DND-41 (cell line): ENCODE measurements at places on chromosomes 5 and 9.

DNA sequence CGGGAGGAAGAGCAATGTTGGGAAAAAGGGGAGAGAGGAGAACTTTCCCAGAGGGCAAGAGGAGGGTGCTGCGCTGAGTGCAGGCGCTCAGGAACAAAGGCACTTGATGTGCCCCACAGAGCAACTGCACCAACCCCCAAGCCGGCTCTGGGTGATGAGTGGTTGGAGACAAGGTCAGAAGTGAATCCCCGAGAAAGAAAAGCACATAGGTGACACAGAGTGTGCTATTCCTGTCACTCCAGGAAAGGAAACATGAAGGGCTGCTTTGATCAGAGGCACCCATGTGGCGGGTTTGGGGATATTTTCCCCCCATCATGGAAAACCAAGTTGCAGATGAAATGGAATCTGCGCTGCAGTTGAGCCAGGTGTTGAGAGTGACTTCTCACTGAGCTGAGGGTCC is 20.7 kb upstream of the SLC25A48 start:
- no peak for DNase-seq

- no peak for DNase-seq
Measured at GRCh38 chr9:125993466-125993865, 246.3 kb downstream of the PBX3 start.

- DNase-seq, result no peak
Measured at GRCh38 chr9:567128-567746, 274.3 kb upstream of the DMRT1 start.

- no peak for DNase-seq
Measured at GRCh38 chr5:82570-82969, 9.4 kb upstream of the PLEKHG4B start.

DNA sequence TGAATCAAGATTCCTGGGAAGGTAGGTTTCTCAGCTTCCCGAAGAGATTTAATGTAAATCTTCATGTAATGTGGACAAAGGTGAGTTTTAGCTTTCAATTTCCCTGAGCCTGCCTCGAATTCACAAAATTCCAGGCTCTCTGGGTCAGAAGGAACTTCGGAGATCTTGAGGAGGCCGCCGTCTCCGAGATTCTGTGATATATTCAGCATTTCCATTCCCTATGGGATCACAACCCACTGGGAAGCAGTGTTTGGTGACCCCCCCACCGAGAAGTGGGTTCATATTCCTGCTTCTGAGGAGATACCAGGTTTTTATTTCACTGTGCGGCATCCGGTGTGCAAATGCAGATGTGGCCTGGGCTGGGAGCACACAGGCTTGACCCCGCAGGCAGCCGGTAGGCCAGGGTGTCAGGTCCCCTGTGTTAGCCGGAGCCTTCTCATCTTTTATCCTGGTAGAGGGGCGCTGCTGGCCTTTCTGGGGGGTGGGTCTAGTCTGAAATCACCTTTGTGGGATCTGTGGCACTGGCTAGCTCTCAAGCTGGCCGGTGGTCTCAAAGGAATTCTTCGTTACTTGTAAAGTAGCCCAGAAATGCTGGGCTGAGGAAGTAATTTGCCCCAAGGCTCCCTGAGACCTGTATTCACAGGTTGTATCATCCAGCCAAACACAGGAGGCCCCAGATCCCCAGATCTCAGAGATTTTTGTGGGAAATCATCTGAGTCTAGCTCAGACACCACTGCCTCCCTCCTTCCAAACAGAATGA is 1.4 kb downstream of the PLEKHG4B start:
- no peak for DNase-seq

DNA sequence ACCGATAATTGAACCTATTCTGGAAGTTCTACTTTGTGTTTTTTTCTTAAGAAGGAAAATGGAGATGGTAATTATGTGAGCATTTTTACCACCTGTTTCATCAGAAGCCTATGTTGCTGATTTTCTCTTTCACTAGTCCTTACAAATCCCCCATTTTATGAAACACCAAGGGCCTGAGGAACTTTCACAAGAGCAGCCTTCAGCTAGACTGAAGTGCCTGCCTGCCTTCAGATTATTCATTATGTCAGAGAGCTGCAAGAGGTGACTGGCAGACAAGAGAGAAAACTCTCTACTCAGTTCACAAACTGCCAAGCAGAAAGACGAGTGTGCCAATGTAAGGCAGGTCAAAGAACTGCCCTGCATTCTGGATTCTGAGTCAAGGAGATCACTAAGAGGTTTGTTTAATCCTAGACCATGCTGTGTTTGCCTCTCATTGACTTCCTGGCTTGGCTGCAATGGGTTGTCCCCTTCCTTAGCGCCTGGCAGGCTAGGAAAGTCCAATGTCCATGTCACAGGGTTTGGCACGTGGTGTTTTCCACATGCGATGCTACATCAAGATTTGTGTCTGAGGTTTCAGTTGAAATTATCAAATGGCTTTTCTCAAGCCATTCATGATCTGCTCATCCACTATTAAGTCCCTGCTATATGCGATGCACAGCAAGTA is 143.3 kb downstream of the CDC42SE2 start:
- DNase-seq, result no peak

- no peak for DNase-seq
Measured at GRCh38 chr5:97854871-97855762, 672.1 kb upstream of the RIOK2 start.

DNA sequence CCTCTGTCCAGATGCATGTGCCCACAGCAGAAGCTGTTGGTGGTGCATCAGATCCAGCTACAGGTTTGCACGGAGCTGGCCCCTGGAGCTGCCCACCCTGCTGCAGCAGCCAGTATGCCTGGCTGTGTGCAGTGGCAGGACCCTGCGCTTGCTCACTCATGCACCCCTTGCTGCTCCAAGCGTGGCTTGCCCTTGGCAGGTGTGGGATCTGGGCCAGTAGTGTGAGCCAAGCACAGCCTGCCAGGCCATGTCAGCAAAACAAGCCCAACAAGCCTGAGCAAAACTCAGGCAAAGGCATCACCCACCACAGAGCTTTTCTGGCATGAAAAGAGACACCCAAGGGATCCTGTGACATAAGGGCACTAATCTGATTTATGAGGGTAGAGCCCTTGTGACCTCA is 18.3 kb upstream of the ECPAS start:
- DNase-seq, result no peak

GRCh38 chr5:62606878-62607277 is 28.3 kb downstream of the LRRC70 start:
- no peak for DNase-seq

- DNase-seq, result no peak
Measured at GRCh38 chr5:85671223-85671970, 946.3 kb upstream of the COX7C start.

DNA sequence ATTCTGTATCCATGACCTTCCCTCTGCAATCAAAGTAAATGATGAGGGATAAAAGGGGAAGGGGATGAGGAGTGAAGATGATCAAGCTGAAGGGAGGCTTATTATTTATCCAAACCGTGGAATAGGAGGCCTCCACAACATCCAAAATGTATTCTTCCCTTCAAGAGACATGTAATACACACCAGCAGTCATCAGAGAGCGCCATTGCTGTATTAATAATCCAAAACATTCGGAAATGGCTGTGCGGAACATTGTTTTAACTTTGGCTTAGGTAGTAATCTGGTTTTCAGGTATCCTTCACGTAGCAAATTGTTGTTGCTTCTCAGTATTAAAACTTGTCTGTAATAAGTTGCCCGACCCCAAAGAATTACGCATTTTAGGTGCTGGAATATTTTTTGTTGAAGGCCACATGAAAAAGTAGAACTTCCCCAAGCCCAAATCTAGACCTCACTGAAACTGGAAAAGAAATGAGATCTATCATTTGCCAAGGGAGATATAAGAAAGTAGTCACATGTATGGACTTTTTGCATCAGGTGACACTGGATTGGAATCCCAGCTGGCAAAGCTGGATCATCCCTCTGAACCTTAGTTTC is 2.6 kb upstream of the BOD1 start:
- no peak for DNase-seq

DNA sequence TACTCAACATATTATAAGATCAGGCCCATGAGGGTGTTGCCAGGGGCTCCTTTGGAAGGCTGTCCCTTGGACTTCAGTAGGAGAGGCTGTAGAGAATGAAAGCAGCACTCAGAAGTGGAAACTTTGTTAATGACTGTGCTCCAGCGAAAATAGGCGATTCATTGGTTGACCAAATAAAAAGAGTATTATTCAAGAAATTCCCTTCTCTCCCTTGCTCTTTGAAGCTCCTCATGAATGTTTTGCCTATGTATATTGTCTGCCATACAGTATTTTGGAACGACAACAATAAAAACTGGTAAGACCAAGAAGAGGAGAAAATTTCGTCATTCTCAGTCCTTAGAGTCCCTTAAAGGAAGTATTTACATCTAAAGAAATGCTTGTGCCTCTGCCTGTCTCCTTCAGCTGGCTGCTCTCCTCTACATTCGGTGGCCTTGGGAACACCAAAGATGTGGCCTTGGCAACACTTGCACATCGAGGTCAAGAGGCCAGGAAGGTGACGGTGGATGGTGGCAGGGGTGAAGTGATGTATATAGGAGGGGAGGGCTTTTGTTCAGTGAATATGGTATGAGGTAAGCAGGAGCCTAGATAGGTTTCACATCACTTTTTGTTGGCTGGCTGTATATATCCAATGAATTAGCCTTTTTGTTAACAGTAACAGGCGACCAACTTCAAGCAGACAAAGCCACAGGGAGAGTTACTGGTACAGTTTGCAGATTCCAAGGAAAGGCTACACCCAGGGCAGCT is 95.0 kb upstream of the ACTBL2 start:
- DNase-seq, result no peak

DNA sequence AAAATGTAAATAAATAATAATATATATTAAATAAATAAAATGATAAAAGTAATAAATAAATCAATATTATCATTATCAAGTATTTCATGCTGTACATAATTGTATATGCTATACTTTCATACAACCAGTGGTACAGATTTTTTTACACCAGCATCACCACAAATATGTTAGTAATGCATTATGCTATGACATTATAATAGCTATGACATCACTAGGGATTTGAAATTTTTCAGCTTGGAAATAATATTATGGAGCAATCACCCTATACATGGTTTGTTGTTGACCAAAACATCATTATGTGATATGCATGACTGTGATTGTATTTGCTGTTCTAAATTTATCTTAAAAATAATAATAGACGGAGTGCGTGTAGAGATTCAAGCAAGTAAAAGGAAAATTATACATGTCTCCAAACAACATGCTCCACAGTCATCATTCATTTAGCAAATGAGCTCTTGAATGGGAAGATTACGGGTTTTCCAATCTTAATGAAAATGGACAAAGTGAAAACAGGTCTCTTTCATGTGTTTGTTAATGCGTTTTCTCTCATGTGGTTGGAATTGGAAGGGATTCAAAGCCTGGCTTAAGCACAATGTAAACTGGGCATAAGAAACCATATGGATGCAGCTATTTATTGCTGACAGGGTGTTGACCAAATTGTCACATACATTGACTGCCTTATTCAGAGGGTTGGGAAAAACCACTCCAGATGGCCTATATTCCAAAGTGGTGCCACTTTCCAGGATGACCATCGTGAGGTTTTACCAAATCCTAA is 643.0 kb upstream of the RGMB start:
- no peak for DNase-seq

DNA sequence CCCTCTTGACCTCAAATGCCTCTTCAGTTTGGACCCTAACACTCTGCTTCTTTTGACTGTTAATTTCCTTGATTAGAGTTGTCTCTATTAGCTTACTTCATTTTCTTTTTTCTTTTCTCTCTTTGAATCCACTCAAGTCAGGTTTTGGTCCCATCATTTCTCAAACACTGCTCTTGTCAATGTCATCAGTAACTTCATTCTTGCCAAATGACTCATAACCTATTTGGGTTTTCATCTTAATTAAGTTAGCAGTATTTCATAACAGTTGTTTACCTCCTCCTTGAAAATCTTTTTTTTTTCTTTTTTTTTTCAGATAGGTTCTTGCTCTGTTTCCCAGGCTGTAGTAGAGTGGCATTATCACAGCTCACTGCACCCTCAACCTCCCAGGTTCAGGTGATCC is 119.6 kb downstream of the PARP8 start:
- DNase-seq, result no peak

- no peak for DNase-seq
Measured at GRCh38 chr5:6088706-6089105, 289.6 kb downstream of the MED10 start.

- DNase-seq, result no peak
Measured at GRCh38 chr9:71096421-71097108, 24.9 kb downstream of the TRPM3 start.

DNA sequence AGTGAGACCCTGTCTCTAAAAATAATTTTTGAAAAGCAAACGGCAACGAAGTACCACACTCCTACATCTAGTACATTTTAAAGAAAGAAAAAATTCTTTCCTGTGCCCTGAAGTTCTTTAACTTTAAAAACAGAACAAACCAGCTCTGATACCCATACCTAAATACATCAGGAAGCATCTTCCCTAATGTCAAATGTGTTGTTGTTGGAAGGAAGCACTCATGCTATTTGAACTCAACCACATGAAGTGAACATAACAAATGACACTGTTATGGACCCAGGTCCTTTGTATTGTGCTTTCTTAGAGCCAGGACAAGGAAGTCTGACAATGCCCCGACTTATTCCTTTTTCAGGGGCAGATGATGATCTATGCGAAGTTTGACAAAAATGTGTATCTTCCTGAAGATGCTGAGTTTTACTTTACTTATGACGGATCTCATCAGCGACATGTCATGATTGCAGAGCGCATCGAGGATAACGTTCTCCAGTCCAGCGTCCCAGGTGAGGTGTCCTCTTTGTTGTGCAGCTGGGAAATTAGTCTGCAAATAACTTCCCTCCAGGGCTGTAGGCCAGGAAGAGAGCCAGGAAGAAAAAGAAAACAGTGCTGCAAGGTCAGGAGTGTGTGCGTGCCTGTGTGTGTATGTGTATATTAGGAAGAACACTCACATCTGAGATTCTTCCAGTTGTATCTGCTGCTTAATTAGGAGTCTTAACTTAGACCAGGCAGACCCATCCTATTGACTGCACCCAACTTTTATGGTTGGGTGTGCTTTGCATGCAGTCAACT is 123.7 kb downstream of the ARHGEF28 start:
- no peak for DNase-seq

DNA sequence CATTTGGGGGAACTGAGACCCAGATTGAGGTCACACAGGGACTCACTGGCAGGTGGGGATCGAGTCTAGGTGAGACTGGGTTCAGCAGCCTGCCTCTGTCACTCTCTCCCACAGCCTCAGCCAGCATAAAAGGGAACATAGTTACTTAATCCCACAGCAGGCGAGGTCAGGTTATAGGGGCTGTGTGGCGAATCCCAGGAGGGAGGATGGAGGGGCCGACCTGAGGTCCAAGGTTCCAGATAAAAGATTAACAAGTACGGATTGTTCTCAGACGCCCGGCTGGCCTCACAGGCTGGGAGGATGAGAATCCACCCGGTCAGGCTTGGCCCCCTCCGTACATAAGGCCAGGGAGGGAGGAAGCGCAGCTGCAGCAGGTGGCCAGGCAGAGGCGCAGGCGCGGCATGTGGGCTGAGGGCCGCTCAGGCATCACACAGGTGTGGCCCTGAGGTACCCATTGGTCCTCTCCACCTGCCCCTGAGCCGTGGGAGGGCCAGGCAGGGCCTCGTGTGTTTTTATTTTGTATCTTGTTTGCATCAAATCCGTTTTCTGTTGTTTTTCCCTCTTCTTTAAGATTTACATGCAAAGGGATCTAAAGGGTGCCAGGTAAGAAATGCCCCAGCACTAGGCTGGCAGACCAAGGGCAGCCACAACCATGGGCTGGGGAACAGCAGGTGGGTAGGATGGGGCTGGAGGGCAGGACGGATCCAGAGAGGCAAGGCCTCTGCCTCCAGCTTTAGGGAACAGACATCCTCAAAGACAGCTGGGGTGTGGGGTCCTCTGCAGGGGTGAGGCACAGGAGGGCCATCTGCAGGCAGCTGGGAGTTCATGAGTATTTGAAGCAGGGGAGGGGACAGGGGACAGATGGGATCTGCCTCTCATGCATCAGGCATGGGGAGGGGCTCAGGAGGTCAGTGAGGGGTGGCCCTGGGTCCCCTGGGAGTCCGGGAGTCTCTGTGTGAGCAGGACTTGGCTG is 3.6 kb downstream of the SUSD3 start:
- DNase-seq, result peak; percentile 27
